B cell (primary cell): ENCODE measurements at places on chromosomes 7 and 10. TPM values are rescaled to one million over a fixed set of nuclear protein-coding genes. Genes with fewer than 3 reads are reported as not detected.

Gene ASIC3
- total RNA-seq: 2.9 and 4.8 TPM in 2 replicates

Gene ZNF3
- 44.8 and 48.5 TPM in 2 replicates for total RNA-seq

Gene SAP25
- total RNA-seq: 46.3 and 51.7 TPM in 2 replicates

Gene TLX1
- total RNA-seq: not detected in 2 replicates

Gene TBXAS1
- 8.1 and 14.2 TPM in 2 replicates for total RNA-seq
